CD4-positive, alpha-beta T cell treated with Interferon alpha-2 for 1 hour (primary cell): ENCODE measurements at places on chromosomes 2 and 18.
A peak's percentile ranks its signal among the peaks of the same experiment; 100 is the strongest.

GRCh38 chr2:197011021-197011417 is 84.5 kb upstream of the PGAP1 start:
- no peak for DNase-seq

DNA sequence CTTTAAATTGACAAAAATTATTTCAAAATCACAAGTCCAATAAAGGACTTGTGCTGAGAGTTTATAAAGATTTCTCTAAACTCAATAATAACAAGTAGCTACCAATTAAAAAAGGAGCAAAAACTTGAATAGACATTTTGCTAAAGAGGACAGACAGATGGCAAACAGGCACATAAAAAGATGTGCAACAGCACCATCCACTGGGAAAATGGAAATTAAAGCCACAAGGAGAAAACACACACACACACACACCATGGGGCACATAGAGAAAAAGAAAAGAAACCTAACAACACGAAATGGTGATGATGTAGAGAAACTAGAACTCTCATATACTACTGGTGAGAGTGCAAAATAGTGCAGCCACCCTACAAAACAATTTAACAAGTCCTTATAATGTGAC is 12.6 kb upstream of the SLC9A4 start:
- no peak for DNase-seq

- peak; percentile 39 for DNase-seq
These were observed 128.6 kb upstream of the NYAP2 start for GRCh38 chr2:225270861-225271260.

- DNase-seq = no peak
These were observed 124.4 kb downstream of the GALNT1 start for GRCh38 chr18:35705988-35706387.

GRCh38 chr2:46487667-46488335 is 8.4 kb downstream of the TMEM247 start:
- no peak for DNase-seq

DNA sequence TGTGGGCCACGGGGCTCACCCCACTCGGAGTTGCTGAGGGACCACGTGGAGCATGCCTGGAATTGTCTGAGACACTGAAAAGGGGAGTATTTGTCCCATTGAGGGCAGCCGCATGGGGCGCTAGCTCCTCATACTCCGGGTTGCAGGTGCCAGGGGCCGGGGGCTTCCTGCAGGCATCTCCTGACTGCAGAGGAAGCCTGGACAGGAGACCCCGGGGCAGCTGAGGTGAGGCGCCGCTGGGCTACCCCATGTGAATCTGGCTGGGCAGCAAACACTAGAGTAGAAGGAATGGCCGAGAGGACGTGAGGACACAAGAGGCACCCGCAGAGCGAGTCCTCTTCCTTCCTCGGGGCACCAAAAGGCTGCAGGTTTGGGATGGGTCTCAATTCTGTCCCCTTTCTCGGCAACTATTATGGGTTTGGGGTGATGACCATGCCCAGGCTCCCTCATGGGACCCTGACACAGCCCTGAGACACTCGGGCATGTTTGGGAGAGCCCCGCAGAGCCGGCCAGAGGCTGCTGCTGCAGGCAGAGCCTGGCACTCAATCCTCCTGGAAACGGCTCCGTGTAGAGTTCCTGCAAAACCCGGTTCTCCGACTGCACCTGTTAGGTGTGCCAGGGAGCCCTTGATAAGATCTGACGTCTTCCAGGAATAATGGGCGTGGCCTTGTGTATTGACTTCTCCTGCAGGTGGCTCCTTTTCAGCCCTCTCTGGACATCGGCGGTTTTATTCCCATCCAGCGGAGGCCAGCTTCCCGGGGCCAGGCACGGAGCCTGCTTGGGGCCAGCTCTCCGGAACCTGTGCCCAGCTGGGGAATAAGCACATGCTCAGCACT is 77.0 kb downstream of the CTIF start:
- DNase-seq = no peak

GRCh38 chr18:33123862-33124518 is 316.5 kb downstream of the CCDC178 start:
- DNase-seq = no peak

DNA sequence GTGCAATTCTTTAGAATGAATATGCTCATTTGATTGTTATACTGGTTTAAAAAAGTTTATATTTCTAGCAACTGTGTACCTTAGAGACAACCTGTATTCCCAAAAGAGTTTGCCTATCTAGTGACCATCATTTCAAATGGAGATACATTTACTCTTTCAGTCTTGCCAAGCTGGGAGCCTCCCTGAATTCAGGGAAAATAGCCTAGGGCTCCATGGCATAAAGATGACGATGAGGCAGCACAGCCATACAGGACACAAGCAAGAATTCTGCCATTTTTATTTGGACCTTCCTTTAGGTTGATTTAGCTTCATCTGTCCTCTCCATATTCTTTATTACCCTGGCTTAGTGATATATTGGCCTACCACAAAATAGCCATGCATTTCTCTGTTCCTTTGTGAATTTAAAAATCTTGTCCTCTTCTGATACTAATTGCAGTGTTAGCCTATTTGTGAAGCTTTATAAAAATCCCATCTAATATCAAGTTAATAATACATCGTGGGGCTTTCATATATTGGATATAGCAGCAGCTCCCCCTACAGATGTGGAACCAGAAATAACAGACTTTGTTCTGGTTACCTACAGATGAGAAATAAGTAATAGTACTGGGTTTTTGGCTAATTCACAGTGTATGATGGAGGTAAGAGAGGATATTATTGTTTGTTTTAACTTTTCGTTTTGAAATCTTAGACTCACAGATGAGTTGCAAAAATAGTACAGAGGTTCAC is 1661.9 kb upstream of the PIK3C3 start:
- no peak for DNase-seq
